ENCODE measurements at places on chromosomes 6 and 20. TPM values are rescaled to one million over a fixed set of nuclear protein-coding genes. Genes with fewer than 3 reads are reported as not detected.

The SDHAF4 gene
- 10.5 TPM for total RNA-seq

The PPIL6 gene
- 0.17 TPM for total RNA-seq

The OR2H1 gene
- not detected for total RNA-seq

The ARHGAP40 gene
- not detected for total RNA-seq

The LRP11 gene
- total RNA-seq: 6.5 TPM

The DNAH8 gene
- 0.07 TPM for total RNA-seq

The MYMX gene
- not detected for total RNA-seq

The SPEF1 gene
- 0.17 TPM for total RNA-seq

The CDSN gene
- not detected for total RNA-seq

The DACT2 gene
- total RNA-seq: 0.10 TPM

The HUS1B gene
- 1.5 TPM for total RNA-seq

The PLTP gene
- 0.81 TPM for total RNA-seq

The C20orf202 gene
- total RNA-seq: not detected

The ZNF335 gene
- 40.4 TPM for total RNA-seq

DNA sequence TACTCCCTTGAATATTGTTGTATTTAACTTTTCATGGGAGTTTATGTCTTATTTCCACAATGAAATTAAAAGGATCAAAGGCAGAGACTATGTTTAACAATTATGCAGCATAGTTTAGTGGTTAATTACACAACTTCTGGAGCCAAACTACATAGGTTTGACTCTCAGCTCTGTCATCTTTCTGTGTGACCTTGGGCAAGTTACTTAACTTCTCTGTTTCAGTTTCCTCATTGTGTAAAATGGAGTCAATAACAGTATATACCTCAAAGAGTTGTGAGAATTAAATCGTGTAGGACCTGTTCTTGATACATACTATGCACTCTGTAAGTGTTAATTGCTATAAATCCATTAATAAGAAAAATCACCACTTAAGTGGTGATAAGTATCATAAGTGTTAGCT is 48.3 kb downstream of the BTBD9 start:
- no peak for DNase-seq

DNA sequence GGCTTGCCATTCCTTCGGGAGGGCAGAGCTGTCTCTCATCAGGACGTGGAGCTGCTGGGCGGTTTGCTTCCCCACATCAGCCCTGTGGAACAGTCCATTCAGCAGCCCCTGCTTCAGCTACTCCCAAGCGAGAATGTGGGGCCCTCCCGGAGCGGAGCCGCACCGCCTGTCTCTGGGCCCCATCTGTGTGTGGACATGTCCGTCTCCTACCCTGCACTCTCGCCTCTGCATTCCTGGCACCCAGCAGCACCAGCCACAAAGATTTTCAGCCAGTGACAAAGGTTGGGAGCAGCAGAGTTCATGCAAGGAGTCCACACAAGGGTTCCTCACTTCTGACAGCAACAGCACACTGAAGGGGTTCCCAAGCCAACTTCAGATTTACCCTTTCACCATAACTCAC is 29.0 kb upstream of the SLC22A1 start:
- no peak for DNase-seq

DNA sequence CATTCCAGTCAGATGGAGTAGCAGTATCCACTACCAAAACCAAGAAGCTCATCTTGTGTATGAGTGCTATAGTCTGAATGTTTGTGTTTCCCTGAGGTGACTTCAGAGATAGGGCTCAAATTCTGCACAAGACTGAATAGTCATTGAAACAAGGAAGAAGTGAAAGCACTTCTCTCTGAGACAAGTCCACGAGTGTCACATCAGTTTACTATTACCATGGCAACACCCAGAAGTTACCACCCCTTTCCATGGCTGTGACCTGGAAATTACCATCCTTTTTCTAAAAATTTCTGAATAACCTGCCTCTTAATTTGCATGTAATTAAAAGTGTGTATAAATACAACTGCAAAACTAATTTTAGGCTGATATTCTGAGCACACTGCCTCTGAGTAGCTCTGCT is 682.1 kb upstream of the ADGRB3 start:
- no peak for DNase-seq

- DNase-seq: no peak
Observed at GRCh38 chr20:23082846-23083552, 3.1 kb downstream of the CD93 start.

GRCh38 chr6:15349379-15349778 is 103.5 kb downstream of the JARID2 start:
- DNase-seq: no peak

GRCh38 chr6:20173833-20174792 is 38.2 kb downstream of the MBOAT1 start:
- peak; percentile 6 for DNase-seq

DNA sequence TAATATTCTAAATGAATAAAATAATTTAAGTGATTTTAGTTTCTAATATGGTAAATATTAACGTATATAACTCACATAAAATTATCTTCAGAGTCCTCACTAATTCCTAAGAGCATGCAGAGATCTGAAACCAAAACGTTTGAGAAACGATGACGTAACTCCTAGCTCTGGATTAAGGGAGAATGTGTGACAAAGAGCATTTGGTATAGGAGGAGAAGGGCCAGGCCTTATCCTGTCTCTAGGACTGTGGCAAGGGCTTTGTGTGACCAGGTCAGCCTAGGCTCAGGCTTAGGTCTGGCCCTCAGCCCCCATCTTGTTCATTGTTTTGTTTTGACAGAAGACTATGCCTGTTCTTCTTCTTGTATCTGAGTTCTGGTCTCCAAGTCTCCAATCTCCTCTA is 19.2 kb upstream of the POLR1H start:
- no peak for DNase-seq

- DNase-seq: no peak
Observed at GRCh38 chr20:2380601-2381000, at the start of gene TGM6. TSS of gene TGM6 (plus strand) at chr20:2380901. CDS start at chr20:2380969, 68 bp downstream.

GRCh38 chr6:44226368-44227147 is 3.2 kb downstream of the SLC29A1 start:
- no peak for DNase-seq

- DNase-seq: no peak
Observed at GRCh38 chr20:47551841-47552240, 50.2 kb downstream of the NCOA3 start.

- DNase-seq: peak; percentile 77
Observed at GRCh38 chr20:52410182-52410647, 218.6 kb upstream of the ZFP64 start.

- no peak for DNase-seq
Observed at GRCh38 chr20:31758521-31758920, 19.4 kb downstream of the TPX2 start.

- no peak for DNase-seq
Observed at GRCh38 chr6:52074155-52074554, 13.3 kb downstream of the PKHD1 start.

- no peak for DNase-seq
Observed at GRCh38 chr6:103080497-103080896, 1687.0 kb downstream of the GRIK2 start.

GRCh38 chr6:44855562-44856411 is 468.3 kb downstream of the CDC5L start:
- no peak for DNase-seq

GRCh38 chr6:39843305-39844020 is 51.3 kb downstream of the DAAM2 start:
- no peak for DNase-seq

DNA sequence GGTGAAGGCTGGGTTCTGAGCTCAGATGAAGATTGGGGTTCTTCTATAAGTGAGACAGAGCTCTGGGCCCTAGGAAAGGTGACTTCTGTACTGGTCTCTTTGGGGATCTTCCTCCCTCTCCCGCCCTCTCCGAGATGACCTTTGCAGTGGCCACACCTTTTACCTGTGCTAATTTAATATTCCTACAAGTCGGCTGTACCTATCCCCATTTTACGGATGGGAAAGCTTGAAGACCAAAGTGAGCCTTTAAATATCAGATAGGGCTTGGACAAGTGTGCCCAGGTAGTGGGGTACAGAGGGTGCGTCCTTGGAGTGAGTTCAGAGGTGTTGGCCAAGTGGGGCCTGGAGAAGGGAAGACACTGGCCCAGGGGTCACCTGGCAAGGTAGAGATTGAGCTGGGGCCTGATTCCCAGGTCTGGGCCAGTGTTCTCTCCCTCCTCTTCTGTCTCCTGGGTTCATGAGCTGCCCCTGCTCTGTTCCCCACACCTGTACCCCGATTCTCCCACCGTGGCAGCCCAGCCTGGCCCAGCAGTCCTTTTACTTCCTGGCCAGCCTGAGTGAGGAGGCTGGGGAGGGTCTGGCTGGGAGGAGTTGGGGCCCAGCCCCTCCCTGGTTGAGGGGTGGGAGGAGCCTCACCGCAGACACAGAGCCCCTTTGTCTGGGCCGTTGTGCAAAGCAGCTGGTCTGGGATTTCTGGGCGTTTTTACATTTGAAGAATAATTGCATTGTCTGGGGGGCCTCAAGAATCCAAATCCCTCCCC is 152.1 kb upstream of the RNF24 start:
- DNase-seq: no peak

Data from activated CD4-positive, alpha-beta T cell treated with anti-CD3 and anti-CD28 coated beads, Interleukin-2, amount 10 ng/mL, durations not matched to agents 7 days and 5 days (primary cell).